Ascending aorta (tissue), 2 donors: ENCODE measurements at places on chromosomes 12 and 14. TPM values are rescaled to one million over a fixed set of nuclear protein-coding genes. Genes with fewer than 3 reads are reported as not detected.

Gene NFE2
- total RNA-seq = not detected

Gene TAS2R8
- not detected for total RNA-seq

Gene KRT74
- total RNA-seq = not detected

Gene RFLNA
- total RNA-seq = not detected

Gene HOXC9
- total RNA-seq = 1.2 TPM

Gene GZMB
- not detected for total RNA-seq
